ENCODE measurements at places on chromosomes 13 and 19.
A peak's percentile ranks its signal among the peaks of the same experiment; 100 is the strongest.

- H3K4me3 ChIP-seq, result no peak overlapping the region
- H3K27ac ChIP-seq, result no peak overlapping the region
- no peaks in the 10 kb centered on the region for H3K36me3 ChIP-seq
- H3K4me1 ChIP-seq, result peaks cover 21% of the 10 kb centered on the region
Measured at GRCh38 chr13:34360702-34361101, 542.8 kb downstream of the RFC3 start.

GRCh38 chr19:18596752-18597157 is 8.2 kb downstream of the REX1BD start:
- no peaks in the 10 kb centered on the region for H3K27me3 ChIP-seq
- no peaks in the 10 kb centered on the region for H3K36me3 ChIP-seq
- H3K4me1 ChIP-seq, result no peaks in the 10 kb centered on the region
- H3K4me3 ChIP-seq, result no peak overlapping the region
- peak; percentile 32 for DNase-seq

DNA sequence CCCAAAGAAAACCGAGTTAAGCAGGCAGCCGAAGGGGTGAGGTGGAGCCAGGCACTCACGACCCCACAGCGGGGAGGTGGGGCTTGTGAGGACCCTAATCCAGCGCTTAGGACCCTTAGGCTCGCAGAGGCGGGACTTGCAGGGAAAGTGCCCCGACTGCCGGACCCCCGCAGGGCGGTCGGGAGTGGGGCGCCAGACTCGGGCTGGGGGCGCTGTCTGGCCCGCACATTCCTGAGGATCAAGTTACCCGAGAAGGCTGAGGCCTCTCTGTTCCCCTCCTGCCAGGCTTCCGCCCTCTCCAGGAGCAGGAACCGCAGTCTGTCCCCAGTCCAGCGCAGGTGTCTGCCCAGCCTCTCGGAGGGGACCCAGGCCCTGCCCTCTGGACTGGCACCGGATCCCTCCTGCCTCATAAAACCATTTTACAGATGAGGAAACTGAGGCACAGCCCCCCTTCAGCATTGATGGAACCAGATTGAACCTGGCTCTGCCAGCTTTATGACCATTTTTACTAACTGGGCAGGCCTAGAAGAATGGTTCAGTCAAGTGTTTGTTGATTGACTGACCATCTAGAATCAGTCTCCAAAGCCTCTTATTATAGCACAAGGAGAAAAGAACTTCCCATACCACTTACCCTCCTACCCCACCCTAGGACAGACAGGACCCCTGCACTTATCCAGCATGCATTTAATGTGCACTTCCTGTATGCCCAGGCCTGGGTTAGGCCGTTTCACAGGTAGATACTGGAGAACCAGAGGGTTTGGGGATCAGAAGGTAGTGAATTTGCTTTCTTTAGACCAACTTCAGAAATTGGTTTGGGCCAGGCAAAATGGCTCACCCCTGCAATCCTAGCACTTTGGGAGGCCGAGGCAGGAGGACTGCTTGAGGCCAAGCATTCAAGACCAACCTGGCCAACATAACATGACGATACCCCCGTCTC is 6.7 kb upstream of the JUND start:
- H3K4me1 ChIP-seq, result peaks cover 17% of the 10 kb centered on the region
- no peaks in the 10 kb centered on the region for H3K27me3 ChIP-seq
- no peak overlapping the region for H3K27ac ChIP-seq
- no peaks in the 10 kb centered on the region for H3K36me3 ChIP-seq
- no peak overlapping the region for H3K4me3 ChIP-seq

- H3K27me3 ChIP-seq, result no peaks in the 10 kb centered on the region
- no peak overlapping the region for H3K27ac ChIP-seq
Measured at GRCh38 chr13:106602178-106602577, 34.2 kb upstream of the ARGLU1 start.

- no peaks in the 10 kb centered on the region for H3K36me3 ChIP-seq
- H3K4me1 ChIP-seq, result peaks cover 5% of the 10 kb centered on the region
- H3K27ac ChIP-seq, result no peak overlapping the region
- DNase-seq, result peak; percentile 77
- no peaks in the 10 kb centered on the region for H3K27me3 ChIP-seq
Measured at GRCh38 chr13:35549481-35549880, 73.0 kb upstream of the MAB21L1 start.

GRCh38 chr13:72286421-72286820 is 419.4 kb upstream of the DACH1 start:
- no peaks in the 10 kb centered on the region for H3K27me3 ChIP-seq
- H3K36me3 ChIP-seq, result no peaks in the 10 kb centered on the region
- DNase-seq, result no peak
- no peak overlapping the region for H3K4me3 ChIP-seq
- no peak overlapping the region for H3K27ac ChIP-seq
- no peaks in the 10 kb centered on the region for H3K4me1 ChIP-seq

GRCh38 chr19:41646589-41647204 is 19.8 kb upstream of the CEACAM4 start:
- no peaks in the 10 kb centered on the region for H3K4me1 ChIP-seq
- H3K27me3 ChIP-seq, result no peaks in the 10 kb centered on the region
- no peaks in the 10 kb centered on the region for H3K36me3 ChIP-seq
- no peak overlapping the region for H3K27ac ChIP-seq
- H3K4me3 ChIP-seq, result no peak overlapping the region

- H3K27me3 ChIP-seq, result no peaks in the 10 kb centered on the region
- peaks cover 11% of the 10 kb centered on the region for H3K36me3 ChIP-seq
- no peak for DNase-seq
- H3K4me1 ChIP-seq, result peaks cover 5% of the 10 kb centered on the region
Measured at GRCh38 chr19:49690079-49690655, 749 bp upstream of the CPT1C start.

DNA sequence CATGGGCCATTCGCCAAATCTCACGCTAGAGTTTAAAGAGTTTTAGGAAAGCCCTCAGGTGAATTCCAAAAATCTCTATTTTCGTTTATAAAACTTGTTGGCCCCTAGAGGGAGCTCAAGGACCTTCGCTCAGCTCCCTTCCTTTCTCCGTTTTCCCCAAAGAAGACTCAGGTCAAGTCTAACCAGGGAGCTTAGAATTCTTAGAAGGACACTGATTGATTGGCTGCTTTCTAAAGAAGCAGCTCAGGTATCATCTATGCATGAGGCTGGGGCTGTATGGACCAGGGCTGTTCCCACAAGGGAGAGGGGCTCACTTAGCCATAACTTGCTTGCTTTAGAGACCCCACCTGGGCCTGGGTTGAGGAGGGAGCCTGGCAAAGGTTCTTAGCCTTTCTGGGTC is 20.5 kb downstream of the DZIP1 start:
- peak; percentile 72 for DNase-seq
- peaks cover 7% of the 10 kb centered on the region for H3K36me3 ChIP-seq
- no peaks in the 10 kb centered on the region for H3K27me3 ChIP-seq
- no peak overlapping the region for H3K27ac ChIP-seq

GRCh38 chr13:114325729-114326128 is 11.4 kb downstream of the CHAMP1 start:
- no peaks in the 10 kb centered on the region for H3K27me3 ChIP-seq
- H3K4me3 ChIP-seq, result no peak overlapping the region
- DNase-seq, result no peak
- H3K27ac ChIP-seq, result no peak overlapping the region
- peaks cover 17% of the 10 kb centered on the region for H3K36me3 ChIP-seq

- peak overlapping the region; percentile 75 for H3K27ac ChIP-seq
- peaks cover 26% of the 10 kb centered on the region for H3K4me1 ChIP-seq
- H3K4me3 ChIP-seq, result no peak overlapping the region
- no peaks in the 10 kb centered on the region for H3K36me3 ChIP-seq
- DNase-seq, result peak; percentile 41
Measured at GRCh38 chr19:3335431-3336350, 30.7 kb upstream of the NFIC start.

DNA sequence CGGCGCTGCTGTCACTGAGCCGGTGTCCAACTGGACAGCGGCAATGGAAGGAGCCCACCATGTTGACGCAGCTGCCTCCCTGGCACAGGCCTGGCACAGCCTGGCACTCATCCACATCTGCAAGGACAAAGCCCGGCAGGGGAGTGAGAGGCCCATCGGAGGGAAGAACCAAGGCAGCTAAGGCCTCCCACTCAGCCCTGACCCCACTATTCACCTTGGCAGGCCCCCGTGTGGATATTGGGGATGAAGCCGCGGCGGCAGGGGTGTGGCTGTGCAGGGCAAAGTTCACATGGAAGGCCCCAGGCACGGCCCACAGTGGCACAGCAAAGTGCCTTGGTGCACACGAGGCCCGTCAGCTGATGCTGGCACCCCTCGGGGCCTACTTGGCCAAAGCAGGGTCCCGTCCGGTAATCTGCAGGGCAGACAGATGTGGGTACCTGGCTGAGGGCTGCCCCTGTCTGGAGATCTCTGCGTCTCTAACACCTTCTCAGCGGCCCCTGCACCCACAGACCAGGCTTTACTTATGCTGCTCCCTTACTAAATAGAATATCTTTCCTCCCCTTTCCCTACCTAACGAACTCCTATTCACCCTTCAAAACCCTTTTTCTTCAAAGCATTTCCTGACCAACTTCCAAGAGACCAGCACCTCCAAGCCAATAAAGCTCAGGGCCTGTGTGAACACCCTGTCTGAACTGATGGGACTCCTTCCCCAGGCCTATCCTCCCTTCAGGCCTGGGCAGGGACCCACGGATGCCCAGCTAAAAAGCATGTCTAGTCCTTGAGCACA is 7.5 kb downstream of the FBN3 start:
- H3K27ac ChIP-seq, result no peak overlapping the region
- H3K4me3 ChIP-seq, result no peak overlapping the region
- H3K36me3 ChIP-seq, result no peaks in the 10 kb centered on the region
- DNase-seq, result no peak
- H3K27me3 ChIP-seq, result no peaks in the 10 kb centered on the region

DNA sequence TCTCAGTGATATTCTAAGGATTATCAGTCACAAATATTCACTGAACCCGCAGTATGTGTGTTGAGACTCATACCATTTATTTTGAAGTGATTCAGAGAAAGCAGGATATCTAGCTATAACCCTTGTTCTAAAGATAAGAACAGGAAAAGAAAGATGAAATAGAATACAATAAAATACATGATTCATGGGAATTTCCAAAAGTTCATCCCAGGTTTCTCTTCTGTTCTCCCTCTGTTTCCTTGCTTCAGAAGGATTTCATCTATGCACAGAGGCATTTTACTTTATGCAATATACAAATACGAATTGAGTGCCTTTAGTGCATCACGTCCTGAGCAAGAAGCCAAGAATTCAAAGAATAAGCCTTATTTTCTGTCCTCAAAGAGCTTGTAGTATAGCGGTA is 274.4 kb upstream of the GPC6 start:
- H3K4me3 ChIP-seq, result no peak overlapping the region
- peak; percentile 59 for DNase-seq
- no peaks in the 10 kb centered on the region for H3K36me3 ChIP-seq
- no peak overlapping the region for H3K27ac ChIP-seq
- H3K27me3 ChIP-seq, result no peaks in the 10 kb centered on the region

GRCh38 chr19:55673465-55673864 is 1.6 kb upstream of the EPN1 start:
- H3K27ac ChIP-seq, result peak overlapping the region; percentile 32
- no peak overlapping the region for H3K4me3 ChIP-seq
- no peaks in the 10 kb centered on the region for H3K27me3 ChIP-seq
- peaks cover 6% of the 10 kb centered on the region for H3K4me1 ChIP-seq
- H3K36me3 ChIP-seq, result peaks cover 26% of the 10 kb centered on the region

DNA sequence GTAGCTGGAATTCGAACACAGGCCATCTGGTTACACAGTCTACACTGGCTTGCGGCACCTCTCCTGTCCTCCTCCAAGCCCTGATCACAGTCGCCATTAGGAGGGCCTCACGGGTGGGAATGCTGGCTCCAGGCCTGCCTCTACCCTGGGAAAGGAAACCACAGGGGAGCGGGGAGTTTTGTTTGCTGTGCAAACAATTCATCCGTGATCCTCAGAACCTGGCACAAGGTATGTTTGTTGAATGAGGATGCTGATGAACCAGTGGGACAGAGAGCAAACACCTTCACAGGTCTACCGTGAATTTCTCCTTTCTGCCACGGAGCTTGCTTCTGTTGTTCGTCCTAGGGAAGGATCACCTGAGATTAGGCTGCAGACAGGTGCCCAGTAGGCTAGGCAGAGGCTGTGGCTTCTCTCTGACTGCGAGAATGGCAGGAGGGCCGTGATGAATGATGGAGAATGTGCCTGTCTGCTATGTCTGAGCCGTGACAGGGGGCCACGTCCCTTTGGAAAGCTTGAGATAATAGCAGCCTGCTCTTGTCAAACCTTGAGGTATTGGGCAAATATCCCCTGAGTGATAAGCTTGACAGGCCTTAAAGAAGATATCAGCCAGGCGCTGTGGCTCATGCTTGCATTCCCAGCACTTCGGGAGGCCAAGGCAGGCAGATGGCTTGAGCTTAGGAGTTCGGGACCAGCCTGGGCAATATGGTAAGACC is 36.7 kb downstream of the PIN1 start:
- no peaks in the 10 kb centered on the region for H3K36me3 ChIP-seq
- H3K27ac ChIP-seq, result no peak overlapping the region
- H3K4me1 ChIP-seq, result no peaks in the 10 kb centered on the region
- no peak overlapping the region for H3K4me3 ChIP-seq
- H3K27me3 ChIP-seq, result no peaks in the 10 kb centered on the region
- no peak for DNase-seq

- no peaks in the 10 kb centered on the region for H3K4me1 ChIP-seq
Measured at GRCh38 chr13:72643311-72643989, 84.0 kb downstream of the MZT1 start.

GRCh38 chr13:59856281-59856810 is 307.4 kb downstream of the DIAPH3 start:
- H3K27ac ChIP-seq, result no peak overlapping the region
- no peaks in the 10 kb centered on the region for H3K4me1 ChIP-seq
- no peak for DNase-seq
- H3K36me3 ChIP-seq, result no peaks in the 10 kb centered on the region
- no peaks in the 10 kb centered on the region for H3K27me3 ChIP-seq

GRCh38 chr19:15447057-15447456 is 2.7 kb downstream of the WIZ start:
- H3K4me3 ChIP-seq, result no peak overlapping the region
- no peak for DNase-seq
- H3K27me3 ChIP-seq, result no peaks in the 10 kb centered on the region
- no peak overlapping the region for H3K27ac ChIP-seq
- no peaks in the 10 kb centered on the region for H3K4me1 ChIP-seq
- no peaks in the 10 kb centered on the region for H3K36me3 ChIP-seq

DNA sequence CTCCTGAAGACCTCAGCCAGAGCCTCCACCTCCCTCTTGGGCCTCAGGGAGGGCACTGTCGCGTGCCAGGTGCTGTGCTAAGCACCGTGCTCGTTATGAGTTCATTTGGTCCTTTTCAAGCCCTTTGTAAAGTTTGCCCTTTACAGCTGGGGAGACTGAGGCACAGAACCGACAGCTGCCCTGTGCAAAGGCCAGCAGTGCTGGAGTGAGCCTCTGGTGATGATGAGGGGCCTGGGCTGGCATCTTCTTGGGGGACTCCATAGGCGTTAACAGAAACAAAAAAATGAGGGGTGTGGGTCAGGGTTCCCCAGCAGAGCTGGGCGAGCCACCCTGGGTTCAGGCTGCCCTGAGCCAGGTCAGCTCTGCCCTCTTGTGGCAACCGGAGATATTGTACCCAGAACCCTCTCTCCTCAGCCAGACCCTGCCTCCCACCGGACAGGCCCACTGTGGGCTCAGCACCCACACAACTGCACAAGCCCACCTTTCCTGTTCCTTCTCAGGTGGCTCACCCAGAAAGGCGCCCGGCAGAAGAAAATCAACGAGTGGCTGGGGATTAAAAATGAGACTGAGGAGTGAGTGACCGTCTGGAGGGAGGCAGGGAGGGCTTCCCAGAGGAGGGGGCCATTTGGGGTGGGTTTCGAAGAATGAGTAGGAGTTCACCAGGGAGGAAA is 5.5 kb upstream of the IFI30 start:
- DNase-seq, result no peak
- peaks cover 16% of the 10 kb centered on the region for H3K36me3 ChIP-seq
- no peaks in the 10 kb centered on the region for H3K27me3 ChIP-seq
- H3K27ac ChIP-seq, result no peak overlapping the region

All from fibroblast of lung (primary cell).